Astrocyte (in vitro differentiated cells and primary cell): ENCODE measurements at places on chromosomes 16 and 17. TPM values are rescaled to one million over a fixed set of nuclear protein-coding genes. Genes with fewer than 3 reads are reported as not detected.

The CASKIN1 gene
- total RNA-seq = 0.66 and 1.3 TPM in 2 replicates

GRCh38 chr17:78599419-78599818, 22.2 kb upstream of the DNAH17 start:
- DNase-seq = no peak

DNA sequence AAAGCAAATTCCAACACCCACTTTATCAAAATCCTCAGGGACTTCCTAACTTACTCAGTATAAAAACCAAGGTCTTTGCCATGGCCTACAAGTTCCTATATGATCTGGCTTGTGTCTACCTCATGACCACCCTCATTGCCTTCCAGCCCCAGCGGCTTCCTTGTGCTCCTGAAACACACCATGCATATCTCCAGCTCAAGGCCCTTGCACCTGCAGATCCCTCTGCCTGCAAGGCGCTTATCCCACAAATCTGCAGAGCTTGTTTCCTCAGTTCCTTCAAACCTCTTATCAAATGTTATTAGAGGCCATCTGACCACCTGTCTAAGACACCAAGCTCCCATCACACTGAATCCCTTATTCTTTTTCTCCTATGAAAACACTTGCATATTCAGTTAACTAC, 2.6 kb downstream of the BBS2 start:
- no peak for DNase-seq

GRCh38 chr17:80558046-80558445, 13.4 kb downstream of the RPTOR start:
- DNase-seq = no peak

DNA sequence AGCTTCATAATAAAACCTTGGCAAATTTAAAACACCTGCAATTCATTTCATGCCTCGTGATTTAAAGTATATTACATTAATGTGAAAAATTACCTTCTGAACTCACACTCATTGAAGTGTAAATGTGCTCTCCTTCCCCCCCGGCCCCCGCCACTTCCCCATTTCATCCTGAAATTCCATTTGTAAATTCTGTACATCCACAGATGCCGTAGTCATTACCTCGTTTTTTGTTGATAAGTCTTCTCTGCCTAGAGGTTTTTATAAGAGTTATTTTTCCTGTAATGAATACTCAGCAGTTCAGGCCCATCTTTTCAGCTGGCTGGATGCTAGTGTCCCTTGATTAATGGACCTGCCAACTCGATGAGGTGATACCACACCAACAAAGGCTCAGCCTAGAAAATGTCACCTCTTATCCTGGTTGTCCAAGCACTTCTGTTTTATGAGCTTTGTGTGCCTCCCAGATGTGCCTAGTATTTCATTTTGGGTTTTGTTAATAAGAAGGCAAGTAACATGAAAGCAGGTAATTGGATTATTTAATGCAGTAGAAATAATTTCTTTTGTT, 64.8 kb upstream of the KIFC3 start:
- peak; percentile 14 for DNase-seq

- no peak for DNase-seq
Measured at GRCh38 chr16:17899141-17899540, 428.4 kb upstream of the XYLT1 start.

The KRTAP9-2 gene
- total RNA-seq = not detected in 2 replicates

DNA sequence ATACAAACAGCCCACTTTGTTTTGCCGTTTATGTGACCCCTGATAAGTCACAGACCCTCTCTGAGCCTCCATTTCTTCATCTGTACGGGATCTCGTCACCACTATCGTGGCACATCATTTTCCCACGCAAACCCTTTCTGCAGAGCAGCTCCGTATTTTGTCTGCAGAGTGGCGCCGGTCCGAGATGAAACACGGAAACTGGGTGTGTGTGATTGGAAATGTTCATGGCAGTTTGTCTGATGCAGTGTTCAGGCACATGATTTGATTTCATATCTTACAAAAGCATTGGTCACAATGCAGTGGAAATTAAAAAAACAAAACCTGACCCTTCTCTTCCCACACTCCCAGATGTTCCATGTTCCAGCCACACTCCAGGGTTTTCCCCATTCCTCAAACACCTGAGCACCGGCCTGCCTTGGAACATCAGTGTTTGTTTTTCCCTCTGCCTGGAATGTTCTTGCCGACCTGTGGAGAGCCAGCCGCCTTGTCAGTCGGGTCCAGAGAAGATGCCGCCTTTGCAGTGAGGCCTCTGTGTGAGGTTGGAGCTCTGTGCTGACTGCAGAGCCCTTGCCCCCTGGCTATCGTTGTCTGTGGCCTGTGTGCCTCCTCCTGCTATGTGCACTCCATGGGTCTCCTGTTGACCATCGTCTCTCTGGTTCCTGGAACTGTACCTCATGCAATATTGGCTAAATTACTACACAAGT, 39.2 kb downstream of the NT5M start:
- DNase-seq = no peak

GRCh38 chr17:77414811-77415400, 274.1 kb downstream of the SEC14L1 start:
- DNase-seq = no peak

The WFIKKN1 gene
- total RNA-seq = 0.43 and 0.89 TPM in 2 replicates

DNA sequence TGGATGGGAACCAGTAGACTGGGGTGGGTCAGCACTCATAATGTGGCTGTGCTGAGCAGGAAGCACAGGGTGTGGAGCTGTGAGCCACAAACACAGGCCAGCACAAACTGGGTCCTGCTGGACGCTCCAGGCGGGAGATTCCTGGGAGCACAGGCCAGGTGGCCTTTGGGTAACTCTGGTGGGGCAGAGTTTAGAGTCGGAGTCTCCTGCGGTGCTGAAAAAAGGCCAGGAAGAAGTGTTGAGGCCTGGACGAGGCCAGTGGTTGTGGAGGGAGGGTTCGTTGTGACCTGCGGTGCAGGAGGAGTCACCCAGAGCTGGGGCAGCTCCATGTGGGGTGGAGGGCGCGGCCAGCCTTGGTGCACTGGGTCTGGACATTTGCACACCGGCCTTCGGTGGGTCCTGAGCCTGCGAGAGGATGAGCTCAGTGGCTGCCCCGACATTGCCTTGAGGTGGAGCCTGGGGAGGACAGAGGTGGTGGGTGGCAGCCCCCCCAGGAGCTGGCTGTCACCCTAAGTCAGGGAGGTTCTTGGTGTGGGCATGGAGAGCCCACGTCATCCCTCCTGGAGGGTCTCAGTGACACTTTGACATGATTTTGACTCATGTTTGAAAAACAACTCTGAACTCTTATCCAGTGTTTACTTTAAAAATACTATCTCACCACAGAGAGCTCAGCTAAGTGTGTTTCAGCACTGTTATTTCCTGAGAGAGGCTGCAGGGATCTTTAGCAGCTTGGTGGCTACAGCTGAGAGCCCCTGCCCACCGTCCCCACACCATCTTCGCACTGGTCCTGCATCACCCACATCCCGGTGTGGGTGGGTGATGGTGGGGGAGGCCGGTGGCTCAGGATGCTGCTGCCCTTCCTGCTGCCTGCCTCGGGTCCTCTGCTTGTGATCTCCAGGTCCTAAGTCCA, 98.7 kb downstream of the NPIPB11 start:
- peak; percentile 58 for DNase-seq

DNA sequence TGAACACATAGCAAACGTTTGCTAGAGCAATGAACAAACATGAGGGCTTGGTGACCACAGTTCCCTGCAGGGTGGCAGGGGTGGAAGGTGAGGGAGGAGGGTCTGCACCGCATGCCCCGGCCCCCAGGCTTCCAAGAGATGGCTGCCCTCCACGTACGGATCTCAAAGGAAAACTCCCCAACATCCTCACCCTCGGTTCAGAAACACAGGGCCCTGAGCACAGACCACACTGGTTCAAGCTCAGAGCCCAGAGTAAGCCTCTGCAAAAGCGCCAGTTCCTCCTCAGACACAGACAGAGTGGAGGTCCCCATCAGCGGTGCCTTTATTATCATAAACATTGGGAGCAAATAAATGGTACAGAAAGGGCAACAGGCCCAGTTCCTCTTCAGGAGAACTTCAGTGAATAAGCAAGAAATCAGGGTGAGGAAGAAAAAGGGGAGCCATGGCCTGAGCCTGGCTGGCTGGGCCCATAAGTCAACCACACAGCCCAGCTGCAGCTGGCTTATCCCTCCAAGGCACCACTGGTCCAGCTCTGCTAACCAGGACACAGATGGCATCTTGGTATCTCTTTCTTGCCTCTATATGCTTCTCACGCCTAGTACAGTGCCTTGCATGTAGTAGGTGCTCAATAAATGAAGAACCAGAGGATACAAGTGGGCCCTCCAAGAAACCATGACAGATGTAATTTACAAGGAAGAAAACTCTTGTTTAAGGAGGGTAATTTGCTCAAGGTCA, 11.0 kb downstream of the MPO start:
- DNase-seq = no peak

GRCh38 chr16:15903960-15904359, 15.6 kb upstream of the CEP20 start:
- no peak for DNase-seq

The CCNF gene
- 5.5 and 6.4 TPM in 2 replicates for total RNA-seq

- DNase-seq = no peak
Measured at GRCh38 chr17:3980381-3981014, 16.3 kb upstream of the ATP2A3 start.
